ENCODE measurements at places on chromosomes 12 and 14.

DNA sequence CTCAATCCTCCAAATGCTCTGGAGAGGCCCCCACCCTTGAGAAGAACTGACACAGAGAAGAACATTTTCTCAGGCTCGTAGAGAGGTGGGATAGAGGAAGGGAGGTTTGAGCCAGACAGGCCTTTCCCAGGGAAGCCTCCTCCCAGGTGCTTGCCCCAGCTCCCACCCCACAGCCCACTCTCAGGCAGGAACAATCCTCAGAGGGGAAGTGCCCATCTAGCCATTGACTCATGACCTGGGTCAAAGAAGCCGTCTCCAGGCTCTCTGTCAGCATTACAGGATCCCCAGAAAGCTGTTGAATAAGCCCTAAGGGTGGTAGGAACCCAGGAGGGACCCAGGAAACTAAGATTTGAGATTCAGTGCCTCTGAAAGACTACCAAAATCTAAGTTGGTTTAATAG lies 3.8 kb downstream of the AQP6 start:
- H3K36me3 ChIP-seq, result peaks cover 4% of the 10 kb centered on the region
- H3K4me3 ChIP-seq, result no peak overlapping the region
- DNase-seq, result no peak
- peaks cover 29% of the 10 kb centered on the region for H3K4me1 ChIP-seq
- H3K27me3 ChIP-seq, result peaks cover 3% of the 10 kb centered on the region

DNA sequence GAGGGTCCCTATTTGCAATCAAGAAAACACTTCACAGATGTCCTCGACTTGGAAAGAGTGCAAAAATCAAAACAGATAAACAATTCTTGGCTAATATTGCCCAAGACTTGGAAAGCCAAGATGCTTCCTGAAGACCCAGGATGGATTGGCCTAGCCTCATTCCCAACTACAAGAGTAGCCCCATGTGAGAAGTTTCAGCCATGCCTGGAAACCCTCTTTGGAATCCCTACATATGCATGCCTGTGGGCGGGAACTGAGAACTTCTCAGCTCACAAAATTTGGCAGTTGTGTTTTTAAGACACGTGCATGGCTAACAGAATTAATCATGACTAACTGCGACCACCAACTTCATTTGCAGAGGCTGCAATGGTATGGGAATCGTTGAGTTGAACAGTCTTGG lies 283.2 kb upstream of the TBX3 start:
- H3K4me3 ChIP-seq, result no peak overlapping the region
- DNase-seq, result no peak
- no peak overlapping the region for H3K27ac ChIP-seq
- no peaks in the 10 kb centered on the region for H3K27me3 ChIP-seq
- H3K36me3 ChIP-seq, result no peaks in the 10 kb centered on the region

GRCh38 chr12:130498589-130499385 lies 161.1 kb downstream of the PIWIL1 start:
- no peaks in the 10 kb centered on the region for H3K4me1 ChIP-seq
- H3K4me3 ChIP-seq, result no peak overlapping the region
- peaks cover 10% of the 10 kb centered on the region for H3K27me3 ChIP-seq
- H3K36me3 ChIP-seq, result peaks cover 8% of the 10 kb centered on the region

GRCh38 chr12:40238266-40238902 lies 13.6 kb downstream of the LRRK2 start:
- no peak for DNase-seq
- no peaks in the 10 kb centered on the region for H3K27me3 ChIP-seq
- no peaks in the 10 kb centered on the region for H3K36me3 ChIP-seq
- H3K27ac ChIP-seq, result no peak overlapping the region

DNA sequence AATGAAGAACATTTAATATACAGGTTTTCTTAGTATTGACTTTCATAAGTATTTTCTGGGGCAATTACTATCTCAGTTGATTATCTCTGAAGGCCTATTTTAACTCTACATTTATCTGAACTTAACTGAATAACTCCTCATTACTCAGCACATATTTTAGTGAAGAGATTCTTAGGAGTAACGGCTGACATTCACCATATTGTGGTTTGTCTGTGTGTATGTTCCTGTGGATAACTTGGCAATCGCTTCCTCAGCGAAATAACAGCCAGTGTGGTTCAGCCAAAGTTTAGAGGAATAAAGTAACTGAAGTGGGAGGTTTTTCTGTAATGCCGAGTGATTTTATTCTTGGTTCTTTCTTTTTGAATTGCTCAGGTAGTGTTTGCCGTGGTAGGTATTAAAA lies 168.0 kb downstream of the RAD51B start:
- H3K27me3 ChIP-seq, result no peaks in the 10 kb centered on the region
- no peaks in the 10 kb centered on the region for H3K36me3 ChIP-seq
- no peaks in the 10 kb centered on the region for H3K4me1 ChIP-seq
- no peak overlapping the region for H3K27ac ChIP-seq
- H3K4me3 ChIP-seq, result no peak overlapping the region

DNA sequence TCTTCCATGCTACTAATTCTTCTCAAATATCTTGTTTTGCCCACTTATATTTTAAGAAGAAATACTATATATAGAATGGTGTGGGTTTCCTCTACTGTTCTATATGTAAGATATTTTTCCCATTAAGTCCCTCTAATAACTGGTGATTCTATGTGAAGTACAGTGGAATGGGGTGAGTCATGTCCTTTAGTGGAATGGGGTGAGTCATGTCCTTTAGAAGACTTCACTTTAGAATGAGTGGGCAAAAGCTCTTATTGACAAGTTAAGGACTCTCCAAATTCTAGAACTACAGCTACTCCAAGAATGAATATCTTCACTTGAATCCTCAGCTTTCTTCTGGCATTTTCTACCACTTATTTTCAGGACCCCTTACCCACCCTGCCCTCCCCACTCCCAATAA lies 349.9 kb downstream of the ETNK1 start:
- H3K4me3 ChIP-seq, result no peak overlapping the region
- DNase-seq, result no peak

GRCh38 chr14:101862177-101862576 lies 100.7 kb downstream of the PPP2R5C start:
- H3K4me1 ChIP-seq, result no peaks in the 10 kb centered on the region
- no peak overlapping the region for H3K4me3 ChIP-seq
- no peak for DNase-seq
- peaks cover 8% of the 10 kb centered on the region for H3K36me3 ChIP-seq
- H3K27me3 ChIP-seq, result peaks cover 2% of the 10 kb centered on the region
